ENCODE measurements at places on chromosomes 12 and 14.

- no peak for DNase-seq
These were observed 44.9 kb downstream of the CAPZA3 start for GRCh38 chr12:18782827-18783226.

DNA sequence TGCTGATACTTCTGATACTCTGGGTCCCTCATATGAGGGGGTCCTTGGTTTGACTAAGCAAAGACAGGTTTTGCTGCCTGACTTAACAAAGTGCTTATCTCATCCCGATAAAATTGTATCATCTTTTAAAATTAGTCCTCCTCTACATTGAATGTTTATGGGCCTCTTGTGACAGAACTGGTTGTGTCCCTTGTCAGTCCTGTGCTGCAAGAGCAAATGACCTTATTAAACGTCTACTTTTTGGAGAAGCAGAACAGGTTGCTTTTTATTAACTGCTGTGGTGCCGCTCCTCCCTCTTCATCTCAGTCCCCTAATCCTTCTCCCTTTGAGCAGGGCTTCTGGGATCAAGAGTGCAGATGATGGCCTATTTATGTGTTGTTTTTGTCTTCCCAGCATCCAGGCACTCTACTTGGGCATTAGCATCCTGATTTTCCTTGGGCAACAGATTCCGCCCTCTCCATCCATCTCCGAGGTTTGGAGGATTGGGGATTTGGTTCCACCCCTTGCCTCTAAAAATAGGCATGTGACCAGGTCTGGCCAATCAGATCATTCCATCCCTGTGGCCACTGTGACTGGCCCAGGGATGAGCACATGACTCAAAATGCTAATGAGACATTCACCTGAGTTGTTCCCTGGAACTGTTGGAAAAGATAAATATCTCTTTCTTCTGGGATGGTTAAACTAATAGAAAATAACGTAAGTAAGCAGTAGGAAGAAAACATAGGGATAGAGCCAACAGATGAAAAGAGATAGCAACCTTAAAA lies 2.9 kb upstream of the DENR start:
- DNase-seq, result no peak

- DNase-seq, result no peak
These were observed 98.3 kb downstream of the AVPR1A start for GRCh38 chr12:63052696-63053095.

- no peak for DNase-seq
These were observed 25.4 kb downstream of the SRRM4 start for GRCh38 chr12:119006746-119007145.

- no peak for DNase-seq
These were observed 271.0 kb downstream of the APAF1 start for GRCh38 chr12:98916106-98916505.

GRCh38 chr14:104445832-104446381 lies 133.7 kb upstream of the C14orf180 start:
- DNase-seq, result no peak

DNA sequence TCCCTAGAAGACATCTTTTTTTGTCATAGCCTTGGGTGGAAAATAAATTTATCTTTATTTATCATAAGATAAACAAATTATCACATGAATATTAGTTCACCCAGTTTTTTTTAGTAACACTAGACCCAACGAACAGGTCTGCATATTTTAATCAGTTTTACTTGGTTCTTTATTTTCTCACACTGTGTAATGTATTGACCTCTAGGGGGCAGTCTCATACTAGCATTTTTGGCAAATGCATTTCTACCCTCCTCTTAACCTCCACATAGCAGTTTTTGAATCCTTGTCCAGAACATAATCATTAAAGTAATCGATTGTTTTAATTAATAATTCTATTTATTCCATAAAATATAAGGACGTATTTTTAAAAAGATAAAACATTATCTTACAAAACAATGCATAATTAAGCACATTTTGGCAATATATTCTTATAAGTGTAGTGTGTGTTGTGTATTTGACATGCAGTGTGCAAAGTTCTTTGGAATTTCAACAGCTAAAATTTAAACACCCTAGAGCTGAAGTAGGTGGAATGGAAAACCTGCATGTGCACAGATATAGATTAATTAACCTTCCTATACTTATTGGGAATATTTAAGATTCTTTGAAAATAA lies 31.6 kb upstream of the PTPRQ start:
- no peak for DNase-seq

- no peak for DNase-seq
These were observed 49.8 kb upstream of the RAP1B start for GRCh38 chr12:68560851-68561422.

GRCh38 chr12:24143928-24144327 lies 194.5 kb upstream of the SOX5 start:
- no peak for DNase-seq

GRCh38 chr12:105219261-105220028 lies 16.5 kb downstream of the APPL2 start:
- no peak for DNase-seq

- DNase-seq, result no peak
These were observed 109.2 kb downstream of the KIF26A start for GRCh38 chr14:104247336-104248202.

- DNase-seq, result peak; percentile 4
These were observed 59.4 kb downstream of the TSPAN11 start for GRCh38 chr12:30985814-30986452.

DNA sequence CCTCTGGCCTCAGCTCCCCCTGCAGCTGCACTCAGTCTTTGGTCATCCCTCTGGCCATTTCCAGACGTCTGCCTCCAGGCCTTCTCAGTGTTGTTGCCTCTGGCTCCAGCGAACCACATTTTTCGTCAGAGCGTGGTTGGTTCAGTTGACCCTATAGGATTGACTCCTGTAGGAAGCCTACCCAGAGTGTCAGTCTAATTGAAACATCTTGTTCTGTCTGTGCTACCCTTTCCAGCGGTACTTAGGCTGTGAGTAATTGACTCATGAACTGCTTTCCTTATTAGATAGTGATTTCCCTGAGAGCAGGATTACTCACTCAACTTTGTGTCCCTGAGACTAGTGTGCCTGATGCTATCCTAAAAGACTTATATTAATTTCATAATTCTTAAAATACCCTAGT lies 373.2 kb downstream of the ATP23 start:
- DNase-seq, result no peak

DNA sequence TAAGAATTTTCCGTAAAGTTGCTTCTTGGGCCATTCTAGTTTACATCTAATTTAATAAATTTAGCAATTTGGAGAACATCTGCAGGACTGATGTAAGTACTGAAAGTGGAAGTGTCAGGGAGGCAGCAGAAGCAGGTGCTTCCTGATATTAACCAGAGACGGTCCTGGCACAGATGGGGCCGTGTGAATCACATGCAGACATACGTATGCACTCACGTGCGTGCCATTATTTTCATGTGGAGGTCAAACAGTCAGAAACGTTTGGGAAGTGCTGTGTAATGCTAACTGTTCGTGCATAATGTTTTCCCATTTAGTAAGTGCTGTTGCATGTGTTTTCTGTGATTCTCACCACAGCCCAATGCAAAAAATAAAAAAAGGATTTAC lies 87.8 kb upstream of the DYNC1H1 start:
- DNase-seq, result peak; percentile 48

DNA sequence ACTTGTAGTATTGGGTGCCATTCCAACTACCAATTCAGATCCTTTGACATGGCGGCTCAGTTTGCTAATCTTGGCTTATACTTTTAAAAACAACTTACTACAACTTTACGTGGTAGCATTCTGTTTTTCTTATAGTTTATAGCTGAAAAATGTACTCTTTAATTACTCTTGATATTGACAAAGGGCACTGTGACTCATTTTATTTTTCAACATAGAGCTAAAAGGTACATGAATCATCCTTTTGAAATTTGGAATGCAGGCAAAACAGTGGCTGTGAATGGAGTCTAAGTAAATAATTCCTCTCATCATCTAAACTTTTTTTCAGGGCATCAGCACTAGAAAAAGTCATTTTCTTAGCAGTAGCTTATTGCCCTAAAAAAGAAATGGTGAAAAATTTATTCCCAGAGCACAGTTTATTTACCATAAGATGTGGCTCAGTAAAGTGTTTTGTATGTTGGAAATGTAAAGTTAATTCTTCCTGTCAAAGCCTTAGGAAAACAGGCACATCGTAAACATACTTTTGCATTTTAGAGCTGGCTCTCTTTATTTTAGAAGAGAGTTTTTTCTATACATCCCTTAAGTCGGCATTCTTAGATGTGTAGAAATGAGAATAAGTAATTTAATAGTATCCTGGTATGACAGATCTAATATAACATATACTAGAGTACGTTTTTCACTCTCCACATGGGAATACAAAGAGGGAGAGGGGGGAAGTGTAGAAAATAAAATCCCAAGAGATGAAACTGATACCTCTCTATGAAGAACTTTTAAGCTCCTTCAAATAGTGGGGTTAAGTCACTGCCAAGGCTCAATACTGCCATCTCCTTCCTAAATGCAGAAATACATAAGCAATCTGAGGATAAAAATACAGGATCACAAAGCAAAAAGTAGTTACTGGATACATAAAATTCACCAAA lies 55.2 kb downstream of the SLC25A21 start:
- no peak for DNase-seq

- no peak for DNase-seq
These were observed 1.0 kb upstream of the KRT6A start for GRCh38 chr12:52494100-52494499.

GRCh38 chr12:53381731-53382630 lies 2.0 kb downstream of the SP1 start:
- no peak for DNase-seq

GRCh38 chr12:82605115-82605514 lies 81.6 kb upstream of the TMTC2 start:
- DNase-seq, result no peak

DNA sequence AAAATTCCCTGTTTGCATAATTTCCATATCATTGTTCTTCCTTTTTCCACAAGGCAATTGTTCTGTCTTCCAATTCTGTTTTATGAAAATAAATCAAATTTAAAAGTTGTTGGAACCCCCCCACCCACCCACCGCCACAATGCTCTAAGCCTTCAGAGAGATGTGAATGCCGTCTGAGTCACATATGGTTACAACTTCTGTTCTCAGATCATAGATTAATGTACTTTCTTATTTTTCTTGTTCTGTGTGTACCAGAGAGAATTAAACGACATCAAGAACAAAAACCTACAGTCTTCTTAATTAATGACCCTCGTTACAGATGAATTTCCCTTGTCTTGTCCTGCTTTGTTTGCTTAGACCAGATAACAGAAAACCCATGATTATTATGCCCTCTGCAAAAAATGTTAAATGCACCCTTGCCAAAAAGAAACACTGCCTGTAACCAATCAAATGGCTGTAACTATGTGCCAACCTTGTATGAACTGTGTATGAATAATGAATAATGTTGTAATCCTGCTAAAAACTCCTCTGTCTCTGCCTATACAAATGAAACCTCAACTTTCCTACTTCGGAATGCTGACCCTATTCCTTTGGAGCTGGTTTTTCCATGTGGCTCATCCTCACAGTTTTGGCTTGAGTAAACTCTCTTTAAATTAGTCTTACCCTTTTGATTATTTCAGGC lies 14.0 kb downstream of the OR6S1 start:
- DNase-seq, result no peak

- no peak for DNase-seq
These were observed 413.6 kb downstream of the TMEM121 start for GRCh38 chr14:105939810-105940508.

DNA sequence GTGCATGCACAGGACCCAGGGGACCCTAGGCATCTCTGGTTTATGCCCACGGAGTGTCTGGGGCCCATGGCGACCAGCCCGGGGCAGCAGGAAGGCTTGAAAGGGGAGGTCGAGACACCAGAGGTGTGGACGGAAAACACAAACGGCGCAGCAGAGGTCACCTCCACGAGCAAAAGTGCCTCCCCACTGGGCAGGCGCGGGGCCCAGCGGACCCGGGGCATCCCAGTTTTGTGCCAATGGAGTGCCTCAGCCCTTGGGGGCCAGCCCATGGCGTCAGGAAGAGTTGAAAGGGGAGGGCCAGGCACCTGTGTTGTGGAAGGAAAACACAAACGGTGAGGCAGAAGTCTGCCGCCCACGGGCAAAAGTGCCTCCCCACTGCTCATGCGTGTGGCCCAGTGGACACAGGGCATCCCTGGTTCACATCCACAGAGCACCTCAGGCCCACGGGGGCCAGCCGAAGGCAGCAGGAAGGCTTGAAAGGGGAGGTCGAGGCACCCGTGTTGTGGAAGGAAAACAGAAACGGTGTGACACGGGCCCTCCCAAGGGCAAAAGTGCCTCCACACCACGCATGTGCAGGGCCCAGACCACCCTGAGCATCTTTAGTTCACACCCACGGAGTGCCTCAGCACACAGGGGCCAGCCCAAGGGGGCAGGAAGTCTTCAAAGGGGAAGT lies 378.8 kb downstream of the ALG10 start:
- DNase-seq, result no peak

DNA sequence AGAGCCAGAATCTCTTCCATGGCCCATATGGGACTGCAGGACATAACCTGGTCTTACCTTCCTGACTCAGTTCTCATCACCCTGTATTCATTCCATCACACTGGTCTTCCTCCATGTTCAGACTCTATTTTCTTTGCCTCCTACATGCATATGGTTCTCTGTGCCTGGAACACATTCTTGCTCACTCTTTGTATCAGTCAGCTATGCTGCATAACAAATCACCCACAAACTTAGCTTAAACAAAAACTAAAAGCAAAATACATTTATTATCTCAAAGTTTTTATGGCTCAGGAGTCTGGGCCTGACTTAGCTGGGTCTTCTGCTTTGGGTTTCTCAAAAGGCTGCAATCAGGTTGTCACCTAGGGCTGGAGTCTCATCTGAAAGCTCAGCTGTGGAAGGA lies 712.6 kb upstream of the TBX3 start:
- DNase-seq, result no peak

DNA sequence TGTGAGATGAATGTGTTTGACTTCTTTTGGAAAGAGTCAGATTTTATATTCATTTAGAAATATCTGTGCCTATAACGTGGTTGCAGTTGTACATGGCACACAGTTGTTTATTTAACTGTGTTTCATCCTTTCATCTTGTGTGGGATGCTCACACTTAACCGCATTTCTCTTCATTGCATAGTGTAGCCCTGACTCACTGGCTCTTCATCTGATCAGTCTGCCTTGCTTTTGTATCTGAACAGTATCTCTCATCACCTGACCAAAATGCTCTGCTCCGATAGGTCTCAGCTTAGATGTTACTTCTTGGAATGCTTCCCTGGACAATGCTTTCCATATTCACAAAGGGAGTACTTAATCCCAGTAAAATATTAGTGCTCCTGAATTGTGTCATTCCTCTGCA lies 83.4 kb downstream of the PDE3A start:
- no peak for DNase-seq
